ENCODE measurements at places on chromosomes 12 and 14. TPM values are rescaled to one million over a fixed set of nuclear protein-coding genes. Genes with fewer than 3 reads are reported as not detected.

Gene C12orf50
- 0.10 TPM for polyA plus RNA-seq

Gene SSPN
- polyA plus RNA-seq = 5.9 TPM

Gene FAIM2
- polyA plus RNA-seq = 6.3 TPM

Gene TBX3
- 10.2 TPM for polyA plus RNA-seq

Gene TAS2R8
- polyA plus RNA-seq = not detected

Gene SLC25A47
- not detected for polyA plus RNA-seq

Gene SIX1
- polyA plus RNA-seq = 52.1 TPM

Gene KRT3
- not detected for polyA plus RNA-seq

Gene RAD51AP1
- 6.0 TPM for polyA plus RNA-seq

Gene PLA2G1B
- not detected for polyA plus RNA-seq

Gene DCP1B
- 18.8 TPM for polyA plus RNA-seq

Gene MUCL1
- not detected for polyA plus RNA-seq

Gene EIF2S3B
- 0.16 TPM for polyA plus RNA-seq

Gene TMEM116
- 7.9 TPM for polyA plus RNA-seq

Gene ENDOU
- polyA plus RNA-seq = not detected

Gene ABHD4
- 15.0 TPM for polyA plus RNA-seq

Gene KRT75
- polyA plus RNA-seq = not detected

Gene APOF
- polyA plus RNA-seq = not detected

Measured in SK-N-SH (cell line).